ENCODE measurements at places on chromosomes 7 and 10.

DNA sequence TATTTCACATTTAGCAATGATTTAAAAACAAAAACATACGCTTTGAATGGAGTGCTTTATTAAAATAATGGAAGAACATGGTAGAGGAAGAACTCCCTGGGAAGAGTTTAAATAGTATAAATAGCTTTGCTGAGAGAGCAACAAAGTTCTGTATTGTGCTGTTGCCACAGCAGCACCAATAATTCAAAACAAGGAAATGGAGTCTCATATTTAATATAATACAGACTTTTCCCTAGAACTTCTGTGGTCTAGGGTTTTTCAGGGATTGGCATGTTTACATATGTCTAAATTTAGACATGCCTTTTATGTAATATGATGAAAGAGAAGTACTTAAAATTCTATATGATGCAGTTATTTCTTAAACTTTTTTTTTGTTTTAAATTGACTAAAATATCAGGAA is 217.2 kb upstream of the HDAC9 start:
- no peak for DNase-seq

GRCh38 chr10:14653271-14654161 is 121.2 kb downstream of the FAM107B start:
- DNase-seq, result no peak

- no peak for DNase-seq
Measured at GRCh38 chr7:55065511-55066229, 46.9 kb downstream of the EGFR start.

GRCh38 chr7:1473864-1474512 is 14.7 kb upstream of the MICALL2 start:
- peak; percentile 84 for DNase-seq

- DNase-seq, result no peak
Measured at GRCh38 chr10:27720529-27720928, 25.1 kb downstream of the MKX start.

- DNase-seq, result no peak
Measured at GRCh38 chr7:17302575-17303142, 4.2 kb downstream of the AHR start.

GRCh38 chr7:99468336-99468918 is 2.5 kb upstream of the ATP5MF start:
- DNase-seq, result no peak

DNA sequence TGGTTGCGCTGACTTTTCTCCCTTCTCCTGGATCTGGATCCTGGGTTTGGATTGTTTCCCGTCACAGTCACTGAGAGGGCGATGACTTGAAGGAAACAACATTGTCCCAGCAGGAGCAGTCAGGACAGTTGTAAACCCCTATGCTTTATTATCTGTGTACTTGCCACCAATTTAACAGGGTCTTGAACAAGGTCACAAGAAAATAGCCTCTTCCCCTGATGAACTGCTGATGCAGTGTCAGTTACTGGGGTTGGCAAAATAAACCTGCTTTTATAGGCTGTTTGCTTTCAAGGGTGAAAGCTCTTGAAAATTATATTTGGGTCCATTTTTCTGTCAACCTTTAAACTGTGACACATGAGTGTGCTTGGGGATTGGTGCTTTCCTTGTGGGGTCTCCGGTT is 238.9 kb downstream of the ACTR3B start:
- no peak for DNase-seq

- no peak for DNase-seq
Measured at GRCh38 chr7:24669971-24670591, 87.2 kb downstream of the GSDME start.

GRCh38 chr7:140310337-140311002 is 87.9 kb downstream of the SLC37A3 start:
- no peak for DNase-seq

DNA sequence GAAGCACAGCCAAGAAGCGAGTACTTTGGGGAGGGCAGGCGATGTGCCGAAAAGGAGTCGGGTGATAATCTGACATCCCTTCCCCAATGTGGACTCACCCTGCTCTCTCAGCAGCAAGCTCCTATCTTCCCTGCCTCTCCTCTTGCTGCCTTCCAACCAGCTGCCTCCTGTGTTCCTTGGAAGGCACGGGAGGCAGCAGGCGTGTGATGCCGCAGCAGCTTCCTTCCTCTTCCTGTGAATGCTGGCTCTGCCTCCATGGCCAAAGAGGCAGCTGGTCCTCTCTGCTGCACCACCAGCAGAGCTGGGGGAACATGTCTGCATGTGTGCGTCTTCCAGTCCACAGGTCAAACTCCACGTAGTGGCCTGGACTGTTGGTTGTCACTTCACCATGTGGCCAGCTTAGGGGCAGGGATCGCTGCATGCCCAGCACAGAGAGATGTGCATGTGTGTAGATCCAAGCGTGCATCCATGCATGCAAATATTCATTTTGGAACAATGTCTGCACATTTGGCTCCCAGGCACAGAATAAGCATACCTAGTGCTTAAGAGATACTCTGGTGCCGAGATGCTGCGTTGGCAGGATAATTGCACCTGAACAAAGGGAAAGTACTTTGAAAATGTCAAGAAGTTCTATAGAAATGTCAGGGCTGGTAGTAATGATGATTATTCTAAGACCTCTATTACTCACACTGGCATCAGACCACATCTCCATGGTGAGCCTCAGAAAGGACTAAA is 499.8 kb downstream of the PLXNA4 start:
- DNase-seq, result no peak

- DNase-seq, result no peak
Measured at GRCh38 chr10:14608381-14609001, 166.2 kb downstream of the FAM107B start.

- DNase-seq, result no peak
Measured at GRCh38 chr7:67597161-67597560, 600.5 kb downstream of the TYW1 start.

DNA sequence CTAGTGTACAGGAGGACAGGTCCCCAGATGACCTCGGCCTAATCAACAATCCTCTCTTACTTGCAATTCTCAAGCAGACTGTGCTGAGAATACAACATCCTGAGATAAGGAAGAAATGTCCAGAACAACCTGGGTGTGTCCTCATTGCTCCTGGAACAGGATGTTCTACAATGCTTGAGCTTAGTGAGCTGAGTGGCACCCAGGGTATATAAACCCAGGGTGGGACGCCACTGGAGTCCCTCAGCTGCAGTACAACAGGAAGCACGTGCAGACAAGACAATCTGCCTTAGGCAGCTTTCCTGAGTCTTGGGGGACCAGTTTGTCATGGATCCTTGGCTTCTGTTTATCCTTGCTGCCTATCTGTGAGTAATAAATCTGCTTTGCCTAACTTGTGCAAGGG is 27.7 kb upstream of the SLC25A13 start:
- no peak for DNase-seq

- no peak for DNase-seq
Measured at GRCh38 chr7:69885431-69885830, 287.2 kb downstream of the AUTS2 start.

- DNase-seq, result no peak
Measured at GRCh38 chr7:144510621-144511020, 107.1 kb upstream of the NOBOX start.

DNA sequence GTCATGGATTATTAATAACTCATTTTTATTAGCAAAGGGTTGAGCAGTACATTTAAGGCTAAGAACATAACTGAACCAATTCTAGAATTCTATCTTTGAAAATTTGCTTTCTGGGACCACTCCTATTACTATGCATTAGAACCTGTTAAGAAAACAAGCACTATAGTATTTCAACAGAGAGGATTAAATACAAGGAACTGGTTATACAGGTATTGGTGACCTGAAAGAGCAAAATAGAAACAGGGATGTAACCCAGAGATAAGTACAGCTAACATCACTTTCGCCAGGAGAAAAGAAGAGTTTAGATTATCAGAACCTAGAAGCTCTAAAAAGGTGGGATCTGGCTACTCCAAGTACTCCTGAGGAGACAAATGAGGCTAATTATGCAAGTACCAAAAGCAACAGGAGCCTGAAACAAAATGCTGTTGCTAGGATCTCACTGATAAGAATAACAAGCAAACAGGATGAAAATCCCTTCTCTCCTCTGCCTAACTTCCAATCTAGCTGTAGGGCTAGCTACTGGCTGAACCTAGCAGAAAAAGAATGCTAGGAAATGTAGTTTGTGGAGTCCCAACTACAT is 32.1 kb upstream of the ELAPOR2 start:
- DNase-seq, result no peak

DNA sequence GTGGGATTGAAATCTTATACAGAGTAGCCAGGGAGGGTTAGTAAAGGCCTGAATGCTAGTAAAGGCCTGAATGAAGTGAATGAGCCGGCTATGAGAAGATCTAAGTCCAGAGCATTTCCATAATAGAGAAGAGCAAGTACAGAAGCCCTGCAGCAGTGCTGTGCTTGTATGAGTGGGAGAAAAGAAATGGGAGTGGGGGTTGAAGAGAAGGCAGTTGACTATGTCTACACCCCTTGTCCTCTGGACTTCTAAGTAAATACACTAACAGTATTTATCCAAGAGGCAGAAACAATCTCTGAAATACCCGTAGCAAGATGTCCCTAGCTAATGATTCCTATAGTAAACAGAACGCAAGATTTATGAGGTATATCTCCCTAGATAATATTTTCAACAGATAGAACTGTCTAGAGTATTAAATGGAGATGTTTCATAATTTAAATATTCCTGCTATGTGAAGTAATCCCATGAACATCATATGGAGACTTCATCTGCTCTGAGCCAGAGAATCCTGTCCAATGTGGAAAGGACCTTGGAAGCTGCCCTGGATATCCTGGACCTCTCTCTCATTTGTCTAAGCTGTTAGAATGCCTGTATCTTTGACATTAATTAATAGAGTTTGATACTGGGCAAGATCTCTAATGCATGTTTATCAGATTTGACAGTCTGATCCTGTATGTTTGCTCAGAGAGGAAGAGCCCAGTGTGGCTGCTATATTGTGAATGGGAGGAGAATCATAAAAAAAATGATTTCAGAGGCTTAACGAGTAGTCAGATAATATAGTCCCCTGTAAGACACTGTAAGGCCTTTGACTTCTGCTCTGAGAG is 171.6 kb downstream of the LRRN3 start:
- DNase-seq, result no peak

DNA sequence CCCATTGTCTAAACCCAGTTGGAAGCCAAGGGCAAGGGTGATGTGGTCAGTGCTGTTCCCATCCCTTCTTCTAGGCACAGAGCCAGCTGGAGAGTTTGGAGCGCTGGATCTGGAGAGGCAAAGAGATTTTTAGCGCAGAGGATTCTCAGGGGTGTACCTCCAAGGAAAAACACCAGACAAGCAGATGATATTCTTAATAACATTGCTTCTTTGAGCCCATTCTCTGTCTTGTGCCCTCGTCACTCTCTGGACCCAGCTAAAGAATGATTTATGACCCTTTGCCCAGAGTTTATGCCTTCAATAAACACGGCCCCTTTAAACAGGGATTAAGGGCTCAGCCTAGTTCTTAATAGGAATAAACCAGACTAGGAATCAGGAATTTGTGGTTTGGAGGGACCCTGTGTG is 4.7 kb upstream of the HIP1 start:
- DNase-seq, result no peak

GRCh38 chr7:140540136-140540777 is 61.0 kb upstream of the MKRN1 start:
- no peak for DNase-seq

DNA sequence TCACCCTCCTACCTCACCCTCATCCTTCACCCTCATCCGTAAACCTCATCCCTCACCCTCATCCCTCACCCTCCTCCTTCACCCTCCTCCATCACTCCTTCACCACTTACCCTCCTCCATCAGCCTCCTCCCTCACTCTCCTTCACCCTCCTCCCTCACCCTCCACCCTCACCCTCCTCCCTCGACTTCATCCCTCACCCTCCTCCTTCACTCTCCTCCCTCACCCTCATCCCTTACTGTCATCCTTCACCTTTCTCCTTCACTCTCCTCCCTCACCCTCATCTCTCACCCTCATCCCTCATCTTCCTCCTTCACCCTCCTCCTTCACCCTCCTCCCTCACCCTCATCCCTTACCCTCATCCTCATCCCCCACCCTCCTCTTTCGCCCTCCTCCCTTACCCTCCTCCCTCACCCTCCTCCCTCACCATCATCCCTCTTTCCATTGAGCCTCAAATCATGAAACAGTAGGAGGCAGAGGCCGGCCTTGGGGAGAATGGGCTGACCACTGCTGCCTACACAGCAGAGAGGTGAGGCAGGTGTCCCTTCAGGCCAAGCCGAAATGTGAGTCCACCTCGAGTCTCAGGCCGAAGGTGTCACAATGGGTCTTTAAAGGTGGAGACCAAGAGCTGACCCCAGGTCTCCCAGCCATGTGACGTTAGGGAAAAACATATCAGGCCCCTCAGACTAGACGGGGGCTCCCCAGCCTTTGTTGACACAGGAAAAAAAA is 53.0 kb downstream of the PDGFA start:
- DNase-seq, result no peak

GRCh38 chr7:155944901-155945300 is 132.6 kb upstream of the SHH start:
- no peak for DNase-seq

DNA sequence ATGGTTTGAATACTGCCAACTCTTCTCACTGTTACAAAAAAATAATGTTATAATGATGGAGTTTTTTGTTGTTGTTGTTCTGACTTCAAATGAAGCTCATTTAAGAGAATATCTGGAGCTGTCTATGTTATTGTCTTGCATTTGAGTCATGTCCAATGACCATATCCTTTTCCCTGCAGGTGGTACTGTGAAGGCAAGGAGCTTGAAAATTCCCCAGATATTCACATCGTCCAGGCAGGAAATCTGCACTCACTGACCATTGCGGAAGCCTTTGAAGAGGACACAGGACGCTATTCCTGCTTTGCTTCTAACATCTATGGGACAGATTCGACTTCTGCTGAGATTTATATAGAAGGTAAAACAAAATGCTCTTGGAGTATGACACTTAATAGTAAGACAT is 33.5 kb downstream of the MYPN start:
- DNase-seq, result no peak

DNA sequence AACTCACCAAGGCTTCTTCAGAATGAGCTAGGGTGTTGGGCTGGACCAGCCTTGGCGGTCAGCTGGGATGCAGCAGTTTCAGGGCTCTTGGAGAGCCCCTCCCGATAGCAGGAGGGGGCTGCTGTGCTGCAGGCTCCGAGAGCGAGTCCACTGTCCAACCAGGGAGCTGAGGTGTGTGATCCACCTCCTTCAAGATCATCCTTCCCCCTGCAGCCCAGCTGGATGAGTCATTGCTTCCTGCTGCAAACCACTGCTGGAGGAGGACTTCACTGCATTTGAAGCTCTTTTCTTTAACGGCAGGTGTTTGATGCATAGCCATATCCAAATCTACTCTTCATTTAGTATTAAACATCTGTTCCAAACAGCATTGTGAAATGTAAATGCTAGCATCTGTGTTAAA is 54.2 kb upstream of the EBF3 start:
- DNase-seq, result peak; percentile 57

DNA sequence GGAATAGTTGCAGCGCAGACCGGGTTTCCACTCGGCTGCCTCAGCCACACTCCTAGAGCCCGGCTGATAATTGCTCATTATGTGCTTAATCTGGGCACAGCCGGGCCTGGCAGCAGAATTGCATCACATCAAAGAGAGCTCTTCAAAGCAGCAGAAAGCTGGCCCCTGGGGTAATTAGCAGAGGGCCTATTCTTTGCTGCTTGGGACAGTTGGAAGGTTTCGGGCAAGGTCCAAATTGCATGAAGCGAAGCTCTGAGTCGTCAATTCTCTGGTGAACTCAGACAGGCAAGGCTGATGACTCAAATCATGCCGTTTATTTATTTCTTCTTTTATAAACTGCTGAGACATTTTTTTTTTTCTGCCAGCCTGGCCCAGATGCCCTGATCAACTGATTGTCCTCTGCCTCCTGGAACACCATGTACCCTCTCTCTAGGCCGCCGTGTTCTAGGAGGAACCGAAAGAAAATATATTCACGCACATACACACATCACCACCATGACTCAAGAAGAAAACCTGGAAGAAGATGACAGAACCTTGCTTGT is 242.2 kb downstream of the RAB11FIP2 start:
- DNase-seq, result no peak

Data from T-helper 2 cell (primary cell).